ENCODE measurements at places on chromosomes 5 and 9.

- no peak for DNase-seq
Observed at GRCh38 chr5:36135988-36136387, 15.7 kb downstream of the LMBRD2 start.

DNA sequence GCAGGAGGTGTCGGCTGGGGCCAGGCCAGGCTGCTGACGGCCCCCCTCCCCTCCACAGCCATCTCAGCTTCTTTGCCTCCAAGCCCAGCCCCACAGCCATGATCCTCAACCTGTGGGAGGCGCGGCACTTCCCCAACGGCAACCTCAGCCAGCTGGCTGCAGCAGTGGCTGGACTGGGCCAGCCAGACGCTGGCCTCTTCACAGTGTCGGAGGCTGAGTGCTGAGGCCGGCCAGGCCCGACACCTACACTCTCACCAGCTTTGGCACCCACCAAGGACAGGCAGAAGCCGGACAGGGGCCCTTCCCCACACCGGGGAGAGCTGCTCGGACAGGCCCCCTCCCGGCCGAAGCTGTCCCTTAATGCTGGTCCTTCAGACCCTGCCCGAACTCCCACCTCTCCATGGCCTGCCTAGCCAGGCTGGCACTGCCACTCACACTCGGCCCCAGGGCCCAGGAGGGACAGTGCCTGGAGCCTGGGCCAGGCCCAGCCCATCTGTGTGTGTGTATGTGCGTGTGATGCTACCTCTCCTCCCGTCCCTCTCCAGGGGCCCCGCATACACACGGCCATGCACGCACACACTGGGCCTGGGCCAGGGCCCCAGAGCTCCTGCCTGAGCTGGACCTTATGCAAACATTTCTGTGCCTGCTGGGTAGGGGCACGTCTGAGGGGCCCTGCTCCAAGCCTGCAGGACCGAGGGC, 19.3 kb downstream of the HK3 start:
- DNase-seq, result no peak

DNA sequence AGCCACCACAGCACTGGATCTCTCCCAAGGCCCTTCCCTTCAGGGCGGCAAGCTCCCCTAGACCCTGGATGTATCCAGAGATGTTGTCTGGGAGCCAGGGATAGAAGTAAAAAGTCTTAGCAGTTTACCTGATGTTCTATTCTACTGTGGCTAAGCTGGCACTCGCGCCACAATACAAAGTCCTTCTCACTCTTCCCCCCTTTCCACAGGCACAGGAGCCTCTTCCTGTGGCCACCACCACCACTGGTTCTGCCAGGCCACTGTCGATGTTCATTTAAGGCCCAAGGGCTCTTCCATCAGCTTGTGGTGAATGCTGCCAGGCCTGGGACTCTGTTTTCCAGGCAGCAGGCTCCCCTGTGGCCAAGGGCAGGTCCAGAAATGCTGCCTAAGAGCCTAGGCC, 33.7 kb downstream of the MEGF9 start:
- no peak for DNase-seq

DNA sequence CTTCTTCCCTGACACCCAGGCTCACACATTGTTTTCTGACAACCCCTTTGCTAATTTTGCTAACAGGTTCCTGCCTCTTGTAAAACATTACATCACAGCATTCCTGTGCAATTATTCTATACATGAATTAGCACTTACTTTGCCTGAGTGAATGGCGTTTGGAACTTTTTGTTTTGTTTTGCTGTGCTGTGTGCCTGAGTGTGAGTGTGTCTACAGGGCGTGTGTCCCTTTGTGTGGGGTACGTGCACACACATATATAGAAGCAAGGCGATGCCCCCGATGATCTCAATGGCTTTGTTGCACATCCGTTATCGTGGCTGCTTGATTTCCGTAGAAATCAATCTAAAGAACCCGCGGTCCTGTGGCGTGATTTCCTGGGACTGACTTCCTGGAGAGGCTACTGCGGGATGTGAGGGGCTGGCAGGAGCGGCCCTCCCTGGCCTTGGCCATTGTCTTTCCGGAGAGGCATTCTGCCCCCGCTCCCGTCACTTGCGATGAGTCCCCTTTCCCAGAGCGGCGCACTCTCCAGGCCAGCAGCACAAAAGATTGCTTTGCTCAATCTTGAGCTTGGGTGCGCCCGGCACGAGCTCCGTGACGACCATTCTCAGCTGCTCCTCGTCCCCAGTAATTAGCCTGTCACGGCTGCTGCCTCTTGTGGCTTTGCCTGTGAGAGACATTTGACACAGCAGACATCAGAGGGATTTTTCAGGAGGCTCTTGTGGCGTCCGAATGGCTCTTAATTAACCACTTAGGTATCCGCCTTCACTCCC, 398.1 kb upstream of the IRX1 start:
- DNase-seq, result no peak

- DNase-seq, result no peak
Observed at GRCh38 chr9:111411266-111411665, 72.9 kb downstream of the ECPAS start.

DNA sequence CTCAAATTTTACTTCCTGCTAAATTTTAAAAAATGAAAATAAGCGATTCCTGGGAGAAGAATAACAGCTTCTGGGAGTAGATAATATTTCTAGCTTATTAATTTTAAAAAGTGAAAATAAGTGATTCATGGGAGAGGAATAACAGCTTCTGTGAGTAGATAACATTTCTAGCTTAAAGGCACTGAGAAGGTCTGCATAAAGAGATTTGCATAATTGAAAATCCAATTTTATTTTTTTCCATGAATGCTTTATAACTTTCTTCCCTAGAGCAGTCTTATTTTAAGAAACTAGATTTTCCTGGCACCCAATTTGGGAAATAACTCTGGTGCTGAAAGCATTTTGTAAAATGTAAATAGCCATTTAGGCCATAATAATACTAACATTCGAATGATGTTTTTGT, 65.9 kb upstream of the ASTN2 start:
- no peak for DNase-seq
